Activated gamma-delta T cell treated with anti-CD3 and anti-CD28 coated beads, Interleukin-2, amount 50 U/mL, for 16 hours (primary cell): ENCODE measurements at places on chromosomes 3 and 15.

DNA sequence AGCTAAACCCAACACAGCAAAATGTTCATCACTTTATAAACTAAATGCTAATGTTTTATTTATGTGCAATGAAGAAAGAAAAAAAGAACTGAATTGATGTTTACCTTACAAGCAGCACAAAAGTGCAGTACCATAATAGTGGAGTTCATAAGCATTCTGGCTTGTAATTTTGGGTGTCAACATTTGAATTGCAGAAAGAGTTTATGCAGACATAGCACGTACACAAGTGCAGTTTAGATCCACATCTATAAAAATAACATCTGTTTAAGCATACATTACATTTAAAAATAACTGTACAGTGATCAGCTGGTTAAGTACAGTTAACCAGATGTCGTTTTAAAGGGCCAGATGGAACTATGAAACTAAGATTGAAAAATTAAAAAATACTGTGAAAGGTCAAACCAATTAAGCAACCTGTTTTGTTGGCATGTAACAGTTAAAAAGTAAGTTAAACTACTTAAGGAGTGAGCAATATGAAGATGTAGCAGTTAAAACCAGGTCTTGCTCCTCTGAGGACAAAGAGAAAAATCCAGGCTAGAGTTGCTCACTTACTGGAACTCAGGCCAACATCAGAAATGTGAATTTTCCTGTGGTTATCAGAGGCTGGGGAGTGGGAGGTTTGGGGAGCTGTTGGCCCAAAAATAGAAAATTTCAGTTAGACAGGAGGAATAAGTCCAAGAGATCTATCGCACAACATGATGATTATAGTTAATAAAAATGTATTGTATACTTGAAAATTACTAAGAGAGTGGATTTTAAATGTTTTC, 204.9 kb upstream of the MDFIC2 start:
- DNase-seq = no peak

DNA sequence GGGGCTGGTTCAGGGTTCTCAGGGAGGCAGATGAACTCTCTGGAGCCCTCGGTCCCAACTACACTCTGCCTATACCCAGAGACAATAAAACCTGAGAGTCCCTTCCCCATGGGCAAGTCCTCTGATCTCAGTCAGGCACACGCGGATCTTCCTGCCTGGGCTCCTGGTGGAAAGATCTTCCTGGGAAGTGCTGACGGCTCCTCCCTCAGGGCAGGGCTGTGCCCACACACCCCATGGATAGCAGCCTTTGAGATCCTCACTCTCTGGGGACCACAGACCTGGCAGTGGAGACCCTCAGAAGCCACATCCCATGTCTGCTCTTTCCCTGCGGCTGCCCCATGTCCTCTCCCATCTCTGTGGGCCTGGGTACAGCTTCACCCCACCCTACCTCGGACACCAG, 10.4 kb downstream of the SH2D7 start:
- no peak for DNase-seq

GRCh38 chr3:43757666-43758321, 67.1 kb downstream of the ABHD5 start:
- no peak for DNase-seq

- no peak for DNase-seq
These were observed 53.2 kb upstream of the TMC3 start for GRCh38 chr15:81427176-81427575.

GRCh38 chr15:56208185-56208584, 35.5 kb downstream of the RFX7 start:
- DNase-seq = no peak

- no peak for DNase-seq
These were observed 8.9 kb upstream of the SUCNR1 start for GRCh38 chr3:151864423-151865101.

- no peak for DNase-seq
These were observed 80.3 kb upstream of the KCNAB1 start for GRCh38 chr3:156040041-156040440.

DNA sequence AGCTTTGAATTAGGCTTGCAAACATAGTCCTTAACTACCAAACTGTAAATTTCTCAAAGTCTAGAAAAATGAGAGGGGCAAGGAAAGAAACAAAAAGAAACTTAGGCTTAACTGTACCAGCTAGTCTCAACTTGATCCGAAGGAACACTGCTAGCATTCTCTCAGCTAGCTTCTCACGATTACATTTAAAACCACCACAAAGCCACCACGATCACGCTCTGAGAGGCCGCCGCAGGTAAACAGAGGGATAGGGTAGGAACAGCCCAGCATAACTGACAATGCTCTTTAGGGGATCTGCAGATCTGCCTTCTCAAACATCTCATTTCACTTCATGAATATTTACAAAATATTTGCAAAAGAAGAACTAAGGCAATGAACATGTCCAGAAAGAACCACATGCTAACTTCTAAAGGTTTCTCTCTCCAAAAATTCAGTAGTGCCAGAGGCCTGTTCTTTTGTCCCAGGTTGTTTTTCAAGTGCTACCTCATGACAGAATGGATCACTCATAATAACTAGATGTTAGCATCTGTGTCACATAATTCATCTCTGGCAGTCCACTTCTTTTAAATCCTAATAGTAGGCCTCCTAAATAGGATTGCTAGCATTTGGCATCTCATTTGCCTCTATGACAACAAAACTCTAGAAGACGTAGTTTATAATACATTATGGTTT, 18.9 kb downstream of the VGLL4 start:
- no peak for DNase-seq

GRCh38 chr3:95926904-95927501, 887.4 kb upstream of the EPHA6 start:
- no peak for DNase-seq

DNA sequence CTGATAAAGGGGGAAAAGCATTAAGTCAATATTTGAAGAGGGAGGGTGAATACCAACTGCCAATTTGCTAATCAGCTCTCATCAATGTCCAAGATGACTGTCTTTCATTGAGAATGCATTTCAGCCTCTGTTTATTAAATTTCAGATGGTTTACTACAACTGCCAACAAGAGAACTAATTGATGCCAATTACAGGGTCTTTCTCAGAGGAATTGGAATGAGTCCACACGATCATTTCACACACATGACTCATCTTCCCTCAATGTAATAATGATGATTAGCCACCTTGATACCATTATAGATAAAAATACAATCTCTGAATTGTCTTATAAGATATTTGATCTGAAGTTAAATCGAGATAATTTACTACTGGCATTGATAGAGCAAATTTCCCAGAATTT, 1274.4 kb downstream of the ROBO2 start:
- no peak for DNase-seq

DNA sequence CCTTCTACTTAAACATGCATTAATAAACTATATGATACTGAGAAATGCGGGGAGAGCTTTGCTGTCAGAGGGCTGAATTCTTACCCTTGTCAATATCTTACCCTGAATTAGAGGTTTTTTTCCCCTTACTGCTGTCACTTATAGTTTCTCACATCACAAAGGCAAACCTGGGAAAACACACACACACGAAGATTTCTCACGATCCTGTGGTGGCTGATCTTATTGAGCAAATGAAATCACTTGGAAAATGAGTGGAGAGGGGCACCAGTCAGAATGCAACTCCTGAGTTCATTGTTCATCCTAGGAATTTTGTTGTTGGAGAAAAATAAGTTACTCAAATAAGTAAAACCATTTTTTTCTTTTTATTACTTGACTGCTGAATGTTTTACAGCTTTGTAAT, 673.6 kb downstream of the EDEM1 start:
- DNase-seq = no peak

GRCh38 chr3:150589759-150590158, 13.4 kb upstream of the SELENOT start:
- DNase-seq = no peak

GRCh38 chr3:141682007-141682406, 56.1 kb upstream of the RNF7 start:
- no peak for DNase-seq

DNA sequence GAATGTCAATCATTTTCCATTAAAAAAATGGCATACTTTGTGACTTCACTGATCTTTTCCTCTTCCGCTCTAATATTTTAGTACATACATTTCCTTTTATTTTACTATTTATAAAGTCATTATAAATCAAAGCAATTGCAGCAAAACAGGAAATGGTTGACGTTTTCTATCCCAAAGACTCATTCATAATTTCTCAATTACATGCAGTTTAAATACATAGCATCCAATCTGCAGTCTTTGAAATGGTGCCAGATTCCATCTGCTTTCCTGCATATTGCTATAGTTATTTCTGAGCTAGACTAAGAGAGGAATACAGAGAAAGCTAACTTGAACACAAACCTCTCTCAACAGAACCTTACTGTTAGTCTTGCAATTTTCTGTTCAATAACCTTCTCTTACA, 179.8 kb downstream of the ZPLD1 start:
- DNase-seq = no peak

- no peak for DNase-seq
These were observed 278.4 kb downstream of the OCA2 start for GRCh38 chr15:27820722-27821121.

- no peak for DNase-seq
These were observed 92.1 kb upstream of the PLSCR4 start for GRCh38 chr3:146342989-146343388.

GRCh38 chr3:123120573-123120972, 53.7 kb downstream of the PDIA5 start:
- DNase-seq = no peak

GRCh38 chr3:139751789-139752188, 74.0 kb upstream of the NMNAT3 start:
- no peak for DNase-seq

DNA sequence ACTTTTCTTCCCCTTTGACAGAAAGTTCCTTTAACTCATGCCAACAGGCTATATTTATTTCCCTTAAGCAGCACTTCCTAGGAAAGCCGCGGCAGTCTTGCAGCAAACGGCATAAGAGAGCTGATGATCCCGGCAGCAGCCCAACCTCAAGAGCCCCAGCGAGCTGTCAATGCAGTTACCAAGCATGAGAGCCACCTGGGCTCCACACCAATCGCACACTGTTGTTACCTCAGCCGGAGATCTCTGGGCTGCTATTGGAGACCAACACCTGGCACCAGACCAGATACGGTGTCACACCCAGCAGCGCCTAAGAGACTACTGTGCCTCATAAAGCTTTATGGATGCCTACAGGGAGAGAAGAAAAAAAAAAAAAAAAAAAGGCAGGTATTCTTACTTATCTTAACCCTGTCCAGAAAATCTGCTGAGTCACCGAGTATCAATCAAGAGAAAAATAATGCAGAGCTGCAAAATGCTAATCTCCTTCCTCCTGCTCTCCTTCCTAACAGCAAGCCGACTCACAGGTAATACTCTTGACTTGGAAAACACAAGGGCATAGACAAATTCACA, 11.7 kb downstream of the ABCC5 start:
- no peak for DNase-seq

DNA sequence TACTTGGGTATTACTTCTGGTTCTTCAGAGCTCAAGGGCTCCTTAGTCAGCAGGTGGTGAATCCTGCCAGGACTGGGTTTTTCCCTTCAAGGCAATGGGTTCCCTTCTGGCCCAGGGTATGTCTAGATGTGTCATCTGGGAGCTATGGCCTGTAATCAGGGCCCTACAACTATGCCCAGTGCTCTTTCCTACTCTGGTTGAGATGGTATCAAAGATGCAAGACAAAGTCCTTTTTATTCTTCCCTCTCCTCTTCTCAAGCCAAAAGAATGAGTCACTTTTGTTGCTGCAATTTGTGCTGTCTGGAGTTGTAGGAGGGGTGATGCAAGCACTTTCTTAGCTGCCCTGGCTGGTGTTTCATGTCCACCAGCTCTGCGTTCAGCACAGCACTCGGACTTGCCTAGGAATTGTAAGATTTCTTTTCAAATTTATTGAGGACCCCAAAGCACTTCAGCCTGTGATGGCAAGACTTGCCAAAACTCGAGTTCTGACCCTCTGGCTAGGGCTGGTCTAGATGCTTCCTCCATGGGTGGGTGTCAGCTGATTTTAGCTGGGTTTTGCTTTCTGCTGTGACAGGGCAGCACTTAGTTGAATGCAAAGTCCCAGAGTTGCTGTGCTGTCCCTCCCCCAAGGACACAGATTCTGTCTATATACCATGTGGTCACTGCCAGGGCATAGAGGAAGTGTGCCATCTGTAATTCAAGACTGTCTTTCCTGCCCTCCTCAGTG, 129.2 kb upstream of the CBLB start:
- DNase-seq = no peak

GRCh38 chr15:74383695-74384565, 16.5 kb upstream of the CYP11A1 start:
- DNase-seq = peak; percentile 68

DNA sequence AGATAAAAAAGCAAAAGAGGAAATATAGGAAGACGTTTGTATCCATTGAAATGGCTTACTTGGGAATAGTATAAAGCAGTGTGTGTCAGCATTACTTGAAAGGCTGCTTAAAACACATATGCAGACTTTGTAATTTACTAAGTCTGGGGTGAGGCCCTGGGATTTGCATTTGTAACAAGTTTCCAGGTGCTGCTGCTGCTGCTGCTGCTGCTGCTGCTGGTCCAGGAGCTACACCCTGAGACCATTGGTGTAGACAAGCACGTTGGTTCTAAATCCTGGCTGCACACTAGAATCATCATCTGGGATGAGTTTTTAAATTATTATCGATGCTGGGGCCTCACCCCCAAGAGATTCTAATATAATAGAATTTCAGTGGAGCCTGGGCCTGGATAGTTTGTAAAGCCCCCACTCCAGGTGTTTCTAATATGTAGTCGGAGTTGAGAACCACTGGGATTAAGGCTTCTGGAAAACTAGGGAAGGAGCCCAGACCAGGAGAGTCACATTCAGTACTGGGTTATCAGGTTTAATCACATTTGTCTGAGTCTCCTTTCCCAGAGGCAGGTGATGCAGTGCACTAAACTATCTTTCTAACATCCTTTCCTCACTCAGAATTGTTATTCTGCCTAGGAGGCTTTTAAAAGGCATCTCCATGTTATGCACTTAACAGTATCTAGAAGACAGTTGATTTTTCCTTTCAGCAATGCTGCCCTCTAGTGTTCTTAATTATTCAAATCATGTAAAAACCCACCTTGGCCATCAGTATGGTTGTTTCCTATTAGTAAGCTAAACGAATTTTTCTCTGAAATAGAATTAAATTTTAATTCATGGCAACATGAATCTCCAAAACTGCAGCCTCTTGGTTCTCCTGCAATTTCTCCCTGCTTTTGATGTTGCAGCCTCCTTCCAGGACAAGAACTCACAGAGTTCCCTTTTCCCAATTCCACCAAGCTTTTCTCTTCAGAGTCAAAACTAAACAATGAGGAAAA, 45.4 kb downstream of the SSR3 start:
- no peak for DNase-seq

DNA sequence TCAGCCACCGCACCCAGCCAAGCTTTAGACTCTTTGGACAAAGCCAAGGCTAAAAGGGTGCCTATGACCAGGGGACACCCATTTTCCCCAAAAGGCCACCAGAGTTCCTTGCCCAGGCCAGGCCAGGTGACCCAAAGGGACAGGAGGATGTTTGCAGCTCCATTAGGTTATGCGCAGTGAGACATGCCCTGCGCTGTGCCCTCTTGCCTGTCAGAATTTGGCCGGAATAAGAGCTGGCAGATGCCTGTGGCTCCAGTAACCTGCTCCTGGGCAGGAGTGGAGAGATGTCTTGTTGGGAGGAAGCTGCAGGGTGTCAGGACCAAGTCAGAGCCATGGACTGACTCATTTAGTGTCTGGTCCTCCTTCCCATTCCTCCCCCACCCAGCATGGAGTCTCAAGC, 20.5 kb downstream of the DNASE1L3 start:
- no peak for DNase-seq

- DNase-seq = no peak
These were observed 45.6 kb upstream of the PHLDB2 start for GRCh38 chr3:111813441-111813840.

- no peak for DNase-seq
These were observed 43.2 kb upstream of the SPESP1 start for GRCh38 chr15:68887120-68887519.
